Stimulated activated CD8-positive, alpha-beta memory T cell treated with anti-CD3 and anti-CD28 coated beads, Interleukin-4, amount 100 ng/mL, for 1 hour (primary cell): ENCODE measurements at places on chromosomes 7 and 10.

DNA sequence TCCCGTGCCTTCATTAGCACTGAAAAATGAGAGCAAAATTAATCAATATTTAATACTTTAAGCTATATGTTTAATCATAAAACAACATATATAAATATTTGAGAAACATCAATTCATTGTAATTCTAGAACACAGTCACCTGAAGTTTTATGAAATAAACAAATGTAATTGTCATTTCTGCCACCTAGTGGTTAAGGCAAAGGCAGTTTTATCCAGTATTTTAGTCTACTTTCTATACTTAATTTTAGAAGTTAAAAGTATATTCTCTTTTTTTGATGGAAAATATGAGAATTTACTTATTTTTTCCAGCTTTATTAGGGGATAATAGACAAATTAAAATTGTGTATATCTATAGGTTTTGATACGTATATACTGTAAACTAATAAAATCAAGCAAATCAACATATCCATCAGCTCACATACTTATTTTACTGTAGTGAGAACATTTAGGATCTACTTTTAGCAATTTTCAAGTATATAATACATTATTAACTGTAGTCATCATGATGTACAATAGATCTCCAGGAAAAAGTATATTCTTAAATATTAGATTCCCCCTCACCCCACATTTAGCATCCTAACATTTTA, 16.9 kb downstream of the PCGF6 start:
- no peak for DNase-seq

DNA sequence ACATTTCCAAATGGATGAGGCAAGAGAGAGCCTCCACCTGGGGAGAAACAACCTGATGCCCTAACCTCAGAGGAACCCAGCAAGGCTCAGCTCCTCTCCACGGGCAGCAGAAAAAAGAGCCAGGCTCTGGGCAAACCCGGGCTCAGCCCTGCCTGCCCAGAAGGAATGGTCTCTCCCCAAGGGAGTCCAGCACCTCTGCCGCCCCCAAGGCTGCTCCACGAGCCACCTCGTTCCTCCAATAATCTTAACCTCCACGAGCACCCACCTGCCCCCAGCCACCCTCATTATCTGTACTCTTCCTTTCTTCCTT, 154.2 kb downstream of the GRID1 start:
- DNase-seq = no peak

DNA sequence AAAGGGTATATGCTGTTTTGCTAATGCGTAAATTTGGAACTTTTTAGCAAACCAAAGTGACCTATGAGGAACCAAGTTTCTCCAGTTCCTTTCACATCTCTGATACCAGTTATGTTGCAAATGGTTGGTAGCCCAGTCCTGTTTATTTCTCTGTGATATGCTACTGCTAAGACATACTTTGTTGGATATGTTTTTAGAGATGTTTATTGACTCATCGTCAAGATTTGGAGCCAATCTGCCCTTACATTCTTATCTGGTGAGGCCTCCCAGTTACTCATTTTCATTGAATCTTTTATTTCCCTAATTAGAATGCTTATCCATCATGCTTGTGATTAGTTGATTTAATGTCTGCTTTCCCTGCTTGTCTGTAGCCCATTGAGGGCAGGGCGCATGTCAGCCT, 58.9 kb downstream of the LRGUK start:
- no peak for DNase-seq

DNA sequence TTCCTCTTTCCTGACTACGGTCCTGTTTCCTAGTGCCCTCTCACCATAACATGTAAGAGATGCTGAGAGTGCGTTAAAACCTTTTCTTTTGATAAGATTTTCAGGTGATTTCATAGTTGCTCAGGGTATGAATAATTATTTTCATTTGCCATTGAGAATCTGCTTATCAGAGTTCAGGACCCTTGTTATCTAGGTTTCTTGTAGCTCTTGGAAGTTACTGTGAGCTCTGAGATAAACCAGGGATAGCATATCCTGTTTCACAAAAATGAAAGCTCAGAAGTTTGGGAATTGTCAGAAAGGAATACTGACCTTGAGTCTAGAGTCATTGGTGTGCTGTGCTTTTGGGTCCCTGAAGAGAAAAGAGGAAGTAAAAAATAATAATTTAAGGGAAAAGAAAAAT, 76.8 kb upstream of the PRKG1 start:
- no peak for DNase-seq

DNA sequence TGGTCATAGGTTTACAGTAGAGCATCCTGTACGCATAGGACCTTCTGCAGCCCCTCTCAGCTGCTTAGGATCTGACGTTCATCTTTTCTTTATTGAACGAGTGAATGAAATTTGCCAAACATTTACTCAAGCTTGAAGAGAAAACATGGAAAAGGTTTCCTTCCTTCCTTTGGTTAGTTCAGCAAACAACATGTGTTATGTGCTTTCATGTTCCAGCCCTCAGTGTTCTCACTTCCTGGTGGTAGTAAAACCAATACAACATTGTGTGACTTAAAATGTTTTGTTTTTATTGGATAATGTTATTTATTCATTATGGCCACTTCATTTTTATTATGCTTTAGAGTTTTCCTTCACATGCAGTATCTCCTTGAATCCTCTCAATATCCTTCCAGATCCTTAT, 1.4 kb upstream of the CDCA7L start:
- DNase-seq = no peak

DNA sequence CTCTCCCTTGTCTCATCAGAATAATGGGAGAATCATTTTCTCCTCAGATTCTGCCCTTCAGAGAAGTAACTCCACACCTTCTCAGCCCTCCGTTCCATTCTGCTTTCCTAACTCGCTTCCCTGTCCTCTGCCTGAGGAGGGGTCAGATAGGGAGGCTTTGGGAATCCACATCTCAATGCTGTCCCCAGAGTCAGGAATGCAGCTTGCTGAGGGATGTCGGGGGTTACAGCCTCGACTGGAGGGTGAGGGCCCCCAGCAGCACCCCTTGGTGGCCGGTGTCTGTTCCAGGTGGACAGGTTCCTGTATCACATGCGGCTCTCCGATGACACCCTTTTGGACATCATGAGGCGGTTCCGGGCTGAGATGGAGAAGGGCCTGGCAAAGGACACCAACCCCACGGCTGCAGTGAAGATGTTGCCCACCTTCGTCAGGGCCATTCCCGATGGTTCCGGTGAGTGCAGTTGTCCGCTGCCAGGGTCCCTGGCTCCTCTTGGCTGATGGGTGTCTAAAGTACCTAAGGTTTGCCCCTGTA, 6.9 kb downstream of the HKDC1 start:
- DNase-seq = no peak

- no peak for DNase-seq
These were observed 3.1 kb upstream of the FAM171A1 start for GRCh38 chr10:15374156-15374555.

DNA sequence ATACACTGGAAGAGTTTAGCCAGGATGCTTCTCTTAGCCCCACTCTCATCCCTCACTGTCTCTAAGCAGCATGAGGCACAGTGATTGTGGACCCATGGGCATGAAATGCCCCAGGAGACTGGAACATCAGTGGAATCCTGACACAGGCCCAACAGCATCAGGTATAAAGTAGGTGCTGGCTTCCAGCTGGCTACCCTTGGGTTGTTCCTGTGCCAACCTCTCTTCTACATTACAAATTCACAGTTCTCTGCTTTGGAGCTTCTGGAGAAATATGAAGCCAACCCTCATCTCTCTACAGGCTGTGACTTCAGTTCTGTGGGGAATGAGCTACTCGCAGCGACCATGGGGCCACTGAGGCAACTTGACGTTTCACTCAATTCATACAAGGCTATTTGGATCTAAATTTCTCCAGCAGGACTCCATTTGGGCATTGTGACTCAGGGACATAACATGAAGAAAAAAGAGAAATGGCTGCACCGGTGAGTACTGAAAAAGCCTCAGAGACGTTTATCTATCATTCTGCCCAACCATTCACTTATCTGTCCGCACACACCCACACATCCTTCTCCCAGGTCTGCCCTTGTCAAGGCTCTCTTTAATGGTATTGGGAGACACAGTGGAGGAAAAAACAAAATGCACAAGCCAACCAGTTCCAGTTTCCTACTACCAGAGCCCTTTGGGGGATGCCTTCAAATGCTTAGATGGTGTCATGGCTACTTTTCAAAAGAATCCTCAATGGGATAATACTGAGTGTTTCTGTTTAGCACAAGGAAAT, 35.4 kb upstream of the TM9SF3 start:
- DNase-seq = no peak

DNA sequence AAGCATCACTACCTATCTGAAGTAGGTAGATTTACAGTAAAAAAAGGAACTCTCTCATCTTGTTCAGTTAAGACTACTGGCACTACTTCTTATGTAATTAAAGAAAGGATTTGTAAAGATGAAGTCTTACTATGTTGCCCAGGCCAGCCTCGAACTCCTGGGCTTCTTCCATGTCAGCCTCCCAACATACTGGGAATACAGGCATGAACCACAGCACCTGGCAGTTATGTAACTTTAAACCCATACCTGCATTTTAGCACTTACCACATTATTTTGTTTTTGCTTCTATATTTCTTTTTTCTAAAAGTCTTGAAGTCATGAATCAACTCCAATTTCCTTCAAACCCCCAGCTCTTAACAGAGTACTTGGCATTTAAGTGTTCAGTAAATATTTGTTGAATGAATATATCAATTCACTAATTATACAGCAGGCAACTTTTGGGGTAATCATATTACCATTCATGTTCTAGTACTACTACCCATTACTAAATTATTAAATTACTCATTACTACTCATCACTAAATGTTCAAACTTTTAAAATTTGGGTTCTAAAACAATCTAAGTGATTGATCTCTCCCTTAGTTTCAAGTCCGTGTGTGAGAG, 31.6 kb upstream of the CCDC71L start:
- no peak for DNase-seq

DNA sequence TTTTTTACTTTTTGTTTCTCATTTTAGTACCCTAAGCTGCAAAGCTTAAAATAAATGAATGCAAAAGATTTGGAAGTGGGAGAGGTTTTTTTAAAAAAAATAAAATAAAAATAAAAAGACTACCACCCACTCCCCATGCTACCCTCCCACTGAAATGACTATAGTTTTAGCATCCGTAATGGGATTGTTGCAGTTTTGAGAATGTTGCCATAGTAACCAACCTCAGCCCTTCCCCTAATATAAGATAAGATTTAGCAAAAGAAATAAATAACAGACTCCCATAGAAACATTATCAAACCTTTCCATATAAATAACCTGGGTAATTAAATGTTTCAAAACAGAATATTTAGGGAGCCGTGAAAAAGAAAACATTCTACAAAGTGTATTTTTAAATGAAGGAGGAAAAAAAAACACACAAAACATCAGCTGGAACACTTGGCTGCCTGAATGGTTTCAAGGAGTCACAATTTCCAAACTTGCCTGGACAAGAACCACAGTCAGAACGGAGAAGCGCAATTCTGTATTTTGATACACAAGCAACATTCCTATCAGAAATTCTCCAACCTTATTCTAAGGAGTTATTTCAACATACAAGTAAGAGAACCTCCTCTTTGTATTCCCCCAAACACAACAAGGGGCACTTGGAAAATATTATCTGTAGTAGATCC, 57.4 kb downstream of the DGKI start:
- DNase-seq = no peak

GRCh38 chr10:110498087-110498981, 627 bp downstream of the DUSP5 start:
- no peak for DNase-seq

GRCh38 chr7:99380823-99381663, 6.5 kb downstream of the ARPC1B start:
- DNase-seq = peak; percentile 78

DNA sequence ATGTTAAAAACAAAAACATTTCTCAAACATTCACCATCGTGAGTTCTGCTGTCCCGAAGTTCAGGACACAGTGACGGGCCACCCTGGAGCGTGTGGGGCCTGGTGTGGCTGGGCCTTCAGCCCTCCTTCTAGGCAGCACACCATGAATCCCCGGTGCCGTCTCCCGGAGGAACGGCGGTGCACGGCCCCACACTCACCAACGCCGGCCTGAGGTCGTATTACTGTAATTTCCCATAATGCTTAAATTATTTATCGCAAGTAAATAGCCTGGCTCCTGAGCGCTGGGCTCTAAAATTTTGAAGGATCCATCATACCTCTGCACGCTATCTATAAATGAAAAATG, 1.4 kb downstream of the STK32C start:
- DNase-seq = no peak

- DNase-seq = no peak
These were observed 69.7 kb downstream of the GSAP start for GRCh38 chr7:77346441-77346840.

DNA sequence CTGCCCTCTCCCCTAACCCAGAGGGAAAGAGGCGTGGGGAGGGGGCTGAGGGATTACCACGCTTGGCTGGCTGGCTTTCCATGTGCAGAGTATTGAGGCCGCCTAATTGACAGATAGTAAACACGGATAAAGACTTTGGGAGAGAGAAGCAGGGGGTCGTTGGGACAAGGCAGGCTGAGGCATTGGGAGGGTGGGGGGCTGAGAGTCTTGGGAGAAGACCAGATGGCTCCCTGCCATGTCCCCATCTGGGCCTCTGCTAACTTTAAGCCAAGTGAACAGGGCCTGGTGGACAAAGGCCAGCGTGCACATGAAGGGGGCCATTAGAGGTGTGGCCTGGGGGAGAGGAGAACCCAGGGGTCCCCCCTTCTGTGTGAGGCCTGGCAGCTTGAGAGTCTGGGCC, 55.4 kb upstream of the MXI1 start:
- no peak for DNase-seq

DNA sequence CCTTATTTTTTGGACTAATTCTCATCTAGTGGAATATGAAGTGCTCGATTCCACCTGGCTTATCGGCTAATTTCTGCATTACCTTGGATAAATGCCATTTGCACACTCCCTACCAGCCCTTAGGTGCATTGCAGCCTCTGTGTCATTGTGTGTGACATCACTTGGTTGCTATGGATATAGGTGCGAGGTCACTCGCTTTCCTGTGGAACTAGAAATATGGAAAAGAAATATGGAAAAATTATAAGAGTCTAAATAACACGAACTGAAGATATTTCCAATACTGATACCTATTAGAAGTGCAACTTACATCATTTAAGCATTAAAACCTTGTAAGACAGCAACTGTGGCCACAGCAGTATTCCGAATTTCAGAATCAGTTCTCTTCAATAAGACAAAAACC, 2.0 kb downstream of the YWHAG start:
- DNase-seq = no peak

GRCh38 chr7:39310699-39311098, 255.5 kb upstream of the YAE1 start:
- no peak for DNase-seq

DNA sequence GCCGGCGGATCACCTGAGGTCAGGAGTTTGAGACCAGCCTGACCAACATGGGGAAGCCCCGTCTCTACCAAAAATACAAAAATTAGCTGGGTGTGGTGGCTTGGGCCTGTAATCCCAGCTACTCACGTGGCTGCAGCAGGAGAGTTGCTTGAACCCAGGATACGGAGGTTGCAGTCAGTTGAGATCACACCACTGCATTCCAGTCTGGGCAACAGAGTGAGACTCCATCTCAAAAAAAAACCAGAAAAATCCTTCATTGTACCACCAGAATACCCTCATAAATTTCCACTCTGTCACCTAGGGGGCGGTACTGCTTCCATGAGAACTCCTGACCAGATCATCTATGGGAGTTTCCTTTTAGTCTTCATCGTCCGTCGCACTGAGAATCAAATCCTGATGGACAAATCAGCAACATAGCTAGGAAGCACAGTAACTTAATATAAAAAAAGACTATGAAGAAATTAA, 225.8 kb upstream of the KLF14 start:
- DNase-seq = no peak
